ENCODE measurements at places on chromosomes 7 and 10.

- no peak for DNase-seq
Observed at GRCh38 chr7:30765408-30765807, 5.8 kb upstream of the MINDY4 start.

GRCh38 chr10:63273577-63273976 lies 140.4 kb downstream of the NRBF2 start:
- DNase-seq: no peak

DNA sequence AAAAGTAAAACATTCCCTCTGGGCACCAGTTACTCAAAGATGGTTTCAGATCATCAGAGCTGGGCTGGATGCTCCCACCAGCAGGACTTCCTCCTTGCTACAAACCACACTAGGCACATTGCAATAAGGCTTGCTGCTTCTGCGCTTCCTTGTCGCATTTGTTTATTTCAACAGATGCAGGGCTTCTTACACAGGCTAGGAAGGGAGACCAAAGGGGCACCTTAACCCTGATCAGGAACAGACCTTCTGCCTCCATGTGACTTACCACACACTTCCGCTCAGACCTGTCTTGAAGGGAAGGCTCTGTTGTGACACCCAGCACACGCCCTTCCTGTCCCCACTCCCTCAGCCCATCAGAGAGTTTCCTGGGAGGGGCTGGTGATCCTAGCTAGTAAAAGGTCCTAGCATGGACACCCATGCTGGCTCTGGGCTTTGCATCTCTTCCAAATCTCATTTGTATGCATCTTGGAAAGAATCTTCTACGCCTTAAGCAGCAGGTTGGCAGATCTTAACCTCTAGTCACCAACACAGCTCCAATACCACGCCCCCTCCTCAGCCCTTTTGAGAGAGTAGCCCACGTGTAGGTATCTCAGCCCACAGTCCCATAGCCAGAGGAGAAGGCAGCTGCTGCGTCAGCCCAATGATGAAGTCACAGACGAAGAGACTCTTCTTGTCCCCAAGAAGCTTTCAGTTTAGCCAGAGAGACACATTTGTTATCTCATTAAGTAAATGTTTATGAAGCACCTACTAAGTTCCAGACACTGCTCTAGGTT lies 47.1 kb upstream of the SVIL start:
- no peak for DNase-seq

- no peak for DNase-seq
Observed at GRCh38 chr10:121084016-121084674, 233.0 kb downstream of the WDR11 start.

- no peak for DNase-seq
Observed at GRCh38 chr10:33277135-33277536, 57.3 kb downstream of the NRP1 start.

- DNase-seq: no peak
Observed at GRCh38 chr10:84551437-84552120, 223.2 kb downstream of the CCSER2 start.

DNA sequence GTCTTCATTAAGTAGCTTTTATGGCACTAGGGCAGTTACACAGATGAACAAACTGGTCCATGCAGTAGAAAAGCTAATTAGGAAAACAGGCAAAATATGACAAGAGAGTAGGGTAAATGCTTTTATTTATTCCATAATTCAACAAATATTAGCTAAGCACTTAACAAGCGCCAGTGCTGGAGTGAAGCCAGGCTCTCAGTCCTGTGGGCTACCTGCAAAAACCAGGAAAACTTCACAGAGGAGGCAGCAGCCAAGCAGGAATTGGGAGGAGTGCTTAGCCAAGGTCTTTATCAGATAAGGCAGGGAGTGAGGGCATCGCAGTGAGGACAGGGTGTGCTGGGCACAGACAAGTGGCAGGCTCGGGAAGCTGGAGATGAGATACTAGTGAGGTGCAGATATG lies 4.9 kb upstream of the KAT6B start:
- no peak for DNase-seq

GRCh38 chr7:81932936-81933335 lies 163.1 kb upstream of the HGF start:
- no peak for DNase-seq

DNA sequence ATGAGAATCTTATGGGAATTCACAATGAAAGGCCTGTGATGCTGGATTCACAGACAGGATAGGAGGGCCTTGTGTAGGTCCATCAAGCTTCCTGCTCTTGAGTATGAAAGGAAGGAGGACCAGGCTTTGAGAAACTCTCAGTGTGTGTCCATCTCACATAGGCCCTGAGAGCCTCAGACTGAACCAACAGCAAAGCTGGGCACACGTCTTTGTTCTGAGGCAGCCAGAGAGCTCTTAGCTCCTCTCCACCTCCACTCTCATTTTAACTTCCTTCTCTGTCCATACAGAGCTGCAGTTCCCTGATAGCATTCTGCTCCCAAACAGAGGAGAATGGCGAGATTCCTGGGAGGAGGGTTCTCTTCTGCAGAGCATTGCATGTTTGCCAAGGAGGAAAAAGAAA lies 515.6 kb downstream of the CALN1 start:
- DNase-seq: no peak

DNA sequence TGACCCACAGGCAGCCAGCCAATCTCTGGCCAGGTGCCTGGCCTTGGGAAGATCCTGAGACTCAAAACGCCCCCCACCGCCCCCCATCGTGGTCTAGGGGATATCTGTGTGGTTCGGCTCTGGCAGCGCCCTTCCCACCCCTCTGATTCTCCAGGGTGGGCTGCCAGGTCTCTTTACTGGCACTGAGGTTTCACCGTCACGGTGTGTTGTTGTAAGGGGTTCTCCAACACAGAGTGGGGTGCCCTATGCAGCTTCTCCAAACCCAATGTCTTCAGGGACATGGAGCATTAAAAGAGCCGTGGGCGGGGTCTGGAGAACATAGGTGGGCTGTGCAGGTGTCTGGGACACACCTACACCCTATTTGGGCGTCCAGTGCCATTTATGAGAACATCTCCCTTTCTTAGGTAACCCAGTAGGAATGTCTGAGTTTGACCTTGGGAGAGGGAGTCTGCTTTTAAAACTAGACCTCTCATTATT lies 1.5 kb downstream of the MAFK start:
- DNase-seq: no peak

- DNase-seq: no peak
Observed at GRCh38 chr10:15723803-15724202, 4.1 kb upstream of the ITGA8 start.

DNA sequence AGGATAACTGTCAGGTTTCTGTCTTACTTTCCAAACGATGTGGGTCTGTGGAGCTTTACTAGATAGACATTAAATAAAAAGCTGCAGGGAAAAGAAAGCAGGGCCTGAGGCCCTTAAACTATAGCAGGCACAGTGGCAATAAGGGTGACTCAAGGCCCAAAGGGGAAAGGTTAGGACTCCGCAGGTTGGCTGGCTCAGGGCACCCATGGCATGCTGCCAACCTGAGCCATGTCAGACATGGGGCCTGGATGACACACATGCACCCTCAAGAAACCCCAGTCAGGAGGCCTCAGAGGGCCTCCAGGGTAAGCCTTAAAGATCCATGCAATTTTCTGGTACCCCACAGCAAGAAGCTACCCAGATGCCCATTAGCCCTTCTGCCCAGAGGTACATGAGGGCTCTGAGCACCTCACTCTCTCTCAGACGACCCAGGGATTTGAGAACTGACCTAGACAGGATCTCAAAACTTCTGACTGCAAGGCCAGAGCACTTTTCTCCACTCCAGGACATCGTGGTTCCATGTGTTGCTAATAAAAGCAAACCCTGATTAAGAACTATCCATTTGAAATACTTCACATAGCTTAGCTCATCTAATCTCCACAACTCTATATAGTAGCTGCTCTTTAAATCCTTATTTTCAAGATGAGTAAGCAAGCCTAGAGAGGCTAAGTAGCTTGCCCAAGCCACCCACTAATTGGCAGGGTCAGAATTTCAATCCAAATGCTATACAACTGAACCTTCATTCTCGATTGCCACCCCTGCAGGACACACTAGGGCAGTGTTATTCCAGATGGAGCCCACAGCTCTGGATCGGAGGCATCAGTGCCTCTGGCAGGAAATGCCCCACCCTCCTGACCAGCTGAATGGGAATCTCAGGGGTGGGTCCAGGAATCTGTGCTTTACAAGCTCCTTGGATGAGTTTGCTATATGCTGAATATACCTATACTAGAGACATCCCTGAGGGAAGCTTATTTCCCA lies 132.5 kb upstream of the EFCAB10 start:
- no peak for DNase-seq

GRCh38 chr7:16815001-16815400 lies 10.2 kb upstream of the AGR2 start:
- no peak for DNase-seq

GRCh38 chr10:76034353-76035205 lies 603.2 kb downstream of the LRMDA start:
- no peak for DNase-seq

DNA sequence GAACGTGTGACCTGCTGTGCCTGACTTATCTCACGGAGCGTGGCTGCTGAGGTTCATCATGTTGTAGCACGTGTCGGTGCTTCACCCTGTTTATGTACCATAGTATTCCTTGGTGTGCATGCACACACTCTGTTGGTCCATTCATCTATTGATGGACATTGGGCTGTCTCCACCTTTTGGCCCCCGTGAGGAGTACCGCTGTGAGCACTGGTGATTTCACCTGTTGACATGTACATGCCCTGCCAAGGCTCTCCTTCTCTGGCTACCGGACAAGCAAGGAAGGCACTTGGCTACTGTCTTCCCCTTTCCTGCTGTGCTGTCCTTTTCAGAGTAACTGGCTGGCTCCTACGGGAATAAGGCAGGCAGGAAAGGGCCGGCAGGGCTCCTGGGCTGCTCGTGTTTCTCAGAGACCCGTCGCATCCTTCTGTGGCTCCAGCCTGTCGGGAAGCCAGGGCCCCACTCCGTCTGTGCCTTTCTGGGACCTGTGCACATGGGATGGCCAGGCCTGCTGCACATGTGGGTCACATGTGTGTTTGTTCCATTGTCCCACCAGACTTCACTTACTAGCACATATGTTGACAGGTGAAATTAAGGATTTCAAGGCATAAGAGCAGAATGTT lies 17.8 kb upstream of the TBRG4 start:
- DNase-seq: no peak

DNA sequence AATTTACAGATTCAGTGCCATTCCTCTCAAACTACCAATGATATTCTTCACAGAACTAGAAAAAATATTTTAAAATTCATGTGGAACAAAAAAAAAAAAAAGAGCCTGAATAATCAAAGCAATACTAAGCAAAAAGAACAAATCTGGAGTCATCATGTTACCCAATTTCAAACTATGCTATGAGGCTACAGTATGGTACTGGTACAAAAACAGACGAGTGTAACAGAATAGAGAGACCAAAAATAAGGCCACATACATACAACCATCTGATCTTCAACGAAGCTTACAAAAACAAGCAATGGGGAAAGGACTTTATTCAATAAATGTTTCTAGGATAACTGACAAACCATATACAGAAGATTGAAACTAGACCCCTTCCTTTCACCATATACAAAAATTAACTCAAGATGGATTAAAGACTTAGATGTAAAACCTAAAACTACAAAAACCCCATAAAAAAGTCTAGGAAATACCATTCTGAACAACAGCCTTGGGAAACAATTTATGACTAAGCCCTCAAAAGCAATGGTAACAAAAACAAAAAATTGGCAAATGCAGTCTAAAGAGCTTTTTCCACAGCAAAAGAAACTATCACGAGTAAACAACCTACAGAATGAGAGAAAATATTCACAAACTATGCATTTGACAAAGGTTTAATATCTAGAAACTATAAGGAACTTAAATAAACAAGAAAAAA lies 207.7 kb downstream of the PTN start:
- no peak for DNase-seq

GRCh38 chr7:46619723-46620310 lies 698.7 kb upstream of the IGFBP3 start:
- DNase-seq: no peak

DNA sequence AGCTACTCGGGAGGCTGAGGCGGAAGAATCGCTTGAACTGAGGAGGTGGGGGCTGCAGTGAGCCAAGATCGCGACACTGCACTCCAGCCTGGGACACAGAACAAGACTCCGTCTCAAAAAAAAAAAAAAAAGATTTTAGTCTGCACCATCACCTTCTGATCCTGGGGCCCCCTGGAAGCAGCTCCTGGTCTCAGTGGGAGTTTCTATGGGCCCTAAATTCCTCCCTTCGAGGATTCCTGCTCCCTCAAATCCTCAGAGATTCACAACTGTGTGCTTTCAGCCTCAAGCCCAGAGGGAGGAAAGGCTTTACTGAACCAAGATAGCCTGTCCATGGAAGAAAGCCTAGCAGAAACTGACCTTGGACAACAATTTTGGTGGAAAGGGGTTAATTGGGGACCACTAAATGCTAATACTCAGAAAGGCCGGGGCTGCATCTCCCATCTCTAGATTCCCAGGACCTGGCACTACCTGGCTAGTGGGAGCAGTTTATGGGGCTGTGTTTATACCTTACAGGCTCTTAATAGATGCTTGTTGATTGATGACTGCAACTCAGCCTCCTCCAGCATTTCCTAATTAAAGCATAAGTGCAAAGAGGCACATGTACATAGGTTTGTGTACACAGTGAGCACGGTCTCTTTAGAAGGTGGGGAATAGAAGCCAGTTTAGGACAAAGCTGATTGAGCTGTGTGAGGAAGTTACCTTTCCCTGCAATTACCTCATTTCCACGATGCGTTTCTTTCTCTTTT lies 9.2 kb upstream of the FGFR2 start:
- DNase-seq: no peak

- no peak for DNase-seq
Observed at GRCh38 chr7:100861616-100861985, 5.6 kb upstream of the TRIP6 start.

GRCh38 chr10:6780008-6780677 lies 200.1 kb upstream of the PRKCQ start:
- no peak for DNase-seq

- no peak for DNase-seq
Observed at GRCh38 chr7:44321796-44322195, 3.6 kb downstream of the CAMK2B start.

GRCh38 chr10:5564537-5565204 lies 39.9 kb downstream of the CALML3 start:
- DNase-seq: no peak

- no peak for DNase-seq
Observed at GRCh38 chr10:1123198-1123597, 67.0 kb downstream of the WDR37 start.

DNA sequence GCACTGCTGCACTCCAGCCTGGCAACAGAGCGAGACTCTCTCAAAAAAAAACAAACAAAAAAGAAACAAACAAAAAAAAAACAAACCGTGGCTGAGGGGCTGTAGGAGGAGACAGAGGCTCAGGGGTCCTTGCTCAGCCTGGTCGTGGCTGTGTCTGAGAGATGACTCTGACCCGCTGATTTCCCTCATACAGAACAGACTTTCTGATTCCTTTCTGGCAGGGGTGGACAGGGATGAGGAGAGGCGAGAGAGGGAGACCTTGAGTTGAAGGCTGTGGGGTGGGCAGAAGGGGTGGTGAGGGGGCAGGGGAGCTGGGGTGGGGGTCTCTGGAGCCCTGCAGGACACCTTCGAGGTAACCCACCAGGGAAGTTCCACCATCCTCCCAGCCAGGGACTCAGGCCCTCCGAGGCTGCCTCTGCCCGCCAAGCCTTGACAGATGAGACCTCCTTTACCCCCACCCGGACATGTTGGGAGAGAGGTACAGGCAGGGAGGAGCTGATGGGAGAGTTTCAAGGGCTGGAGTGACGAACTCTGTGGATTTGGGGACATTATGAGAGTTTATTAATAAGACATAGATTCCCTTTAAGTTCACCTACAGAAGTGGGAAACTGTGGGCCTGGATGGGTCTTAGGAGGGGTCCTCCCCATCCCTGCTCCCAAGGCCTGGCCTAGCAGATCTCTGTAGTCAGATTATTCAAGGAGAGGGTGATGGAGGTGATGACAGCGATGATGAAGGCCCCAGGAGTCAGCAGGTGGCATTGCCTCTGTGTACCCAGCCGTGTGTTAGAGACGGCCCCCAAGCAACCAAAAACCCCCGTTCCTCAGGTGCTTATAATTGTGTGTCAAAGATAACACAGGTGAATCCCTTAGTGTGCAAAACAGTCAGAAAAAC lies 2.0 kb downstream of the MUC12 start:
- DNase-seq: no peak

Measured in stimulated activated CD8-positive, alpha-beta memory T cell treated with anti-CD3 and anti-CD28 coated beads, Interleukin-15, amount 100 ng/mL, for 48 hours (primary cell).